Activated CD8-positive, alpha-beta T cell treated with anti-CD3 and anti-CD28 coated beads for 36 hours (primary cell): ENCODE measurements at places on chromosomes 1 and 21. TPM values are rescaled to one million over a fixed set of nuclear protein-coding genes. Genes with fewer than 3 reads are reported as not detected.
A peak's percentile ranks its signal among the peaks of the same experiment; 100 is the strongest.

TNNI3K gene
- not detected for total RNA-seq

GCSAML gene
- 0.16 TPM for total RNA-seq

VAV3 gene
- 6.2 TPM for total RNA-seq

GRCh38 chr1:40973912-40974311 lies 5.6 kb upstream of the CTPS1 start:
- H3K4me3 ChIP-seq: no peak overlapping the region
- no peak overlapping the region for H3K27ac ChIP-seq
- peaks cover 1% of the 10 kb centered on the region for H3K27me3 ChIP-seq
- H3K4me1 ChIP-seq: peaks cover 18% of the 10 kb centered on the region

DNA sequence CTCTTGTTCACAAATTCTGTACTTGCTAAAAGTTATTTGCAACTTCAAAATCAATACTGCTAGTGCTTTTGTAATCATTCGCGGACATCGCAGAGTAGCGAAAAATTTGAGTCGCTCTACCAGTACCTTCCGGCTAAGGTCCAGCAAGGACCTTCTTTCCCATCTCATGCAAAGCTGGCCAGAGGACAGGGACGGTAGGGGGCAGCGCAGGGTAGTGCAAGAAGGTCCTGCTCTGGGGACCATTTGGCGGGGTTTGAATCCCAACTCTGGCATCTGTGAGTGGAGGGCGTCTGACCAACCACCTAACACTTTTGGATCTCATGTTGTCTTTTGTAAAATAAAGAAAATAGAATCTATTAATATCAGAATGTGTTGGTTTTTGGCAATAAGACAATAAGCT lies 258.3 kb downstream of the SPATA17 start:
- H3K4me1 ChIP-seq: no peaks in the 10 kb centered on the region
- peak; percentile 3 for DNase-seq
- H3K27ac ChIP-seq: no peak overlapping the region
- H3K27me3 ChIP-seq: no peaks in the 10 kb centered on the region

HSPA13 gene
- 37.1 TPM for total RNA-seq

GRCh38 chr1:95232646-95233318 lies 1.2 kb upstream of the RWDD3 start:
- H3K4me1 ChIP-seq: peaks cover 27% of the 10 kb centered on the region
- H3K27me3 ChIP-seq: peaks cover 16% of the 10 kb centered on the region
- DNase-seq: no peak
- H3K27ac ChIP-seq: no peak overlapping the region
- H3K36me3 ChIP-seq: peaks cover 14% of the 10 kb centered on the region

CA14 gene
- not detected for total RNA-seq

DNA sequence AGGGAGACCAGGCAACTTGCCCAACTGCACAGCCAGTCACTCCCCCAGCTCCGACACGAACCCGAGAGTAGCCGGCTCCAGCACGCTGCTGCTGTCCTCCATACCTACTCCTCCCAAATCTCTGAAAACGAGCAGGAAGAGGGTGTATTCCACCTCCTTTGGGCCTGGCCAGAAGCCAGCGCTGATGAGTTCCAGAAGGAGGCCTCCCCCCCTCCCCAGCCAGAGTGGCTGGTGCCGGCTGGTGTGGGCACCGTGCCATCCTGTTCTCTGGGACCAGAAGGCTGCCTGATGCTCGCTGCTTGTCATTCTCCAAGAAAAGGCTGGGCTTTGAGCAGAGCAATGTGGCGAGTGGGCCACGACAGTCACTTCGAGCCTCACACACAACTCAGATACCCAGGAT lies 22.2 kb downstream of the KCNN3 start:
- no peak for DNase-seq
- peaks cover 8% of the 10 kb centered on the region for H3K27me3 ChIP-seq
- H3K27ac ChIP-seq: no peak overlapping the region
- no peak overlapping the region for H3K4me3 ChIP-seq
- H3K36me3 ChIP-seq: no peaks in the 10 kb centered on the region

DNA sequence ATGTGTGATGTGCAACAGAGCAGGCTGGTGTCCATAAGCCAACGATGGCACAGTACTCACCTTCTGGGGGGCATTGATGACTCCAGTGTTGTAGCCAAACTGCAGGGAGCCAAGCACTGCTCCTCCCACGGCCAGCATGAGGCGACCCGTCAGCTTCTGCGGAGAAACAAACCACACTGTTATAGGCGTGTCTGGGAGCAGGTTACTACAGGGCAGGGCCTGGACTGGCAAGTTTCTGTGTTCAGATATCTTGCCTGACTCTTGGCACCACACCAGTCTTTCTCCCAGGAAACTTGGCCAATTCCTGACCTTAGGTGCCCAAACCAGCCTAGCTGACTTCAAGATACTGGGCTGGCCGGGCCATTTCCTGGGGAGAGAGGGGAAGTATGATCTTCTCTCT lies 15.5 kb downstream of the SLC2A1 start:
- peaks cover 86% of the 10 kb centered on the region for H3K36me3 ChIP-seq
- peak overlapping the region; percentile 78 for H3K27ac ChIP-seq
- H3K27me3 ChIP-seq: no peaks in the 10 kb centered on the region
- DNase-seq: no peak
- no peak overlapping the region for H3K4me3 ChIP-seq

CFAP74 gene
- 0.41 TPM for total RNA-seq

GRCh38 chr1:70264839-70265238 lies 43.7 kb downstream of the SRSF11 start:
- H3K4me3 ChIP-seq: no peak overlapping the region
- H3K36me3 ChIP-seq: peaks cover 35% of the 10 kb centered on the region
- no peak for DNase-seq
- H3K27ac ChIP-seq: peak overlapping the region; percentile 1

DNA sequence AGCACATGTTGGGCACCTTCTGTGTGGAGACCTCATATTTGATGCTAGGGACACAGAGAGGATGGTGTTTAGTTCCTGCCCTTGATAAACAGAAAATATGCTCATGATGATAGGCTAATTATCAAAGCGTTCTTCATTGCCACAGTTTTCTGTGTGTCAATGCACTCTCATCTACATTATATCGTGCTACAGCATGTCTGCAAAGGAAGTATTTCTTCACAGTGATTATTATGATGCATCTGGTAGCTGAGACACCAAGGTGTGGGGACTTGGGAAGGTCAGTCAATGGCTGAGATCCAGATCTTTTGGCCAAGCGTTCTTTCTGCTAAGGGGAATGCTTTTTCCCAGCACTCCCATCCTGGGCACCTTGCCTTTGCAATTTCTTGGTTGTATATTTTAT lies 321.2 kb downstream of the PBX1 start:
- H3K4me3 ChIP-seq: no peak overlapping the region
- H3K4me1 ChIP-seq: no peaks in the 10 kb centered on the region
- H3K27ac ChIP-seq: no peak overlapping the region
- no peaks in the 10 kb centered on the region for H3K27me3 ChIP-seq
- no peak for DNase-seq

DNA sequence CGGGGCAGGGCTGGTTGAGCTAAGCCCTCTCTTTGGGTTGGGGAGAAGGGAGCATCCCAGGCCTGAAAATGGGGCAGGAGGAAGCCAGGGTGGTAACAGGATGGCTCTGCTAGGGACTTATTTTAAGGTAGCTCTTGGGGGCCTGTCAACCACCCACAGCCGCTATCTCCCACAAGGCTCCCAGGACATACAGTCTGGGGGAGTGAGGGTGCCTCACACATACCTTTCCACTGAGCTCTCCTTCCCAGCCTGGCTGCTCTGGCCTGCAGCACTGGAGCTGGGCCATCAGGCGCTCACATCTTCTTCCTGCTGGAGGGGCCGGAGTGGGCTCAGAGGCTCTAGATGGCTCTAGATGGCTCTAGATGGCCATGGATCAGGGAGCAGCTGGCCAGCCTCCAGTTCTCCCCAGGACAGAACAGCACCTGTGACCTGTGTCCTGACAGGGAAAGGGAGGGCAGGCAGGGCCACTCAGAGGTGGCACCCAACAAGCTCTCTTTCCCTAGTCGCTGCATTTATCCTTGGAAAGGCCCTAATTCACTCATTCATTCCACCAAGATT lies 11.0 kb upstream of the NPPB start:
- no peak overlapping the region for H3K4me3 ChIP-seq
- no peaks in the 10 kb centered on the region for H3K4me1 ChIP-seq
- H3K27ac ChIP-seq: no peak overlapping the region

- DNase-seq: no peak
- peaks cover 10% of the 10 kb centered on the region for H3K4me1 ChIP-seq
- peaks cover 7% of the 10 kb centered on the region for H3K27me3 ChIP-seq
- H3K4me3 ChIP-seq: no peak overlapping the region
Observed at GRCh38 chr21:34644825-34645224, 24.0 kb upstream of the CLIC6 start.

- no peak overlapping the region for H3K4me3 ChIP-seq
- H3K36me3 ChIP-seq: no peaks in the 10 kb centered on the region
- peak; percentile 36 for DNase-seq
- peaks cover 2% of the 10 kb centered on the region for H3K27me3 ChIP-seq
- peak overlapping the region; percentile 36 for H3K27ac ChIP-seq
Observed at GRCh38 chr21:35096959-35097358, 47.9 kb upstream of the RUNX1 start.

MTHFR gene
- total RNA-seq: 9.6 TPM

DNA sequence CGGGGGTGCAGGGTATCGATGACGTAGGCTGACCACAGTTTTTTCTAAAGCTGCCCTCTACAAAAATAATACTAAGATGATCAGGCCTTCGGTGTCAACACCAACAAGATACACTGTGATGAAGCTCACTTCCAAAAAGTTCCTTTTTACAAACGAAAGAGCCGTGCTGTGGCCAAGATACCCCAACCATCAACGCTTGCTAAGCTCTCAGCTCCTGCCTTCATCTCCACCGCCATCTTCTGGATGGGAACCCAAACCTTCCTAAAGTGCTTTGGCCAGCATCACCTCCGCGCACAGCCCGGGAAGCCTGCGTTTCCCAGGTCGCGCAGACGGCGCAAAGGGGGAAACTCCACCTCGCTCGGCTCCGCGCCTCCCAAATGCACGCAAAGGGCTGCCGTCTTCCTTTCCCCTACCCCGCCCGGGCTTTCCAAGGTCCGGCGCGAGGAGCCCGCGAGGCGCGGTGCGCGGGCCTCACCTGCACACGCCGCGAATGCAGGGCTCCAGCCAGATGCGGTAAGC lies 541 bp downstream of the USP48 start:
- peak overlapping the region; percentile 90 for H3K4me3 ChIP-seq
- peak overlapping the region; percentile 100 for H3K27ac ChIP-seq
- peak; percentile 75 for DNase-seq
- no peaks in the 10 kb centered on the region for H3K27me3 ChIP-seq

DNA sequence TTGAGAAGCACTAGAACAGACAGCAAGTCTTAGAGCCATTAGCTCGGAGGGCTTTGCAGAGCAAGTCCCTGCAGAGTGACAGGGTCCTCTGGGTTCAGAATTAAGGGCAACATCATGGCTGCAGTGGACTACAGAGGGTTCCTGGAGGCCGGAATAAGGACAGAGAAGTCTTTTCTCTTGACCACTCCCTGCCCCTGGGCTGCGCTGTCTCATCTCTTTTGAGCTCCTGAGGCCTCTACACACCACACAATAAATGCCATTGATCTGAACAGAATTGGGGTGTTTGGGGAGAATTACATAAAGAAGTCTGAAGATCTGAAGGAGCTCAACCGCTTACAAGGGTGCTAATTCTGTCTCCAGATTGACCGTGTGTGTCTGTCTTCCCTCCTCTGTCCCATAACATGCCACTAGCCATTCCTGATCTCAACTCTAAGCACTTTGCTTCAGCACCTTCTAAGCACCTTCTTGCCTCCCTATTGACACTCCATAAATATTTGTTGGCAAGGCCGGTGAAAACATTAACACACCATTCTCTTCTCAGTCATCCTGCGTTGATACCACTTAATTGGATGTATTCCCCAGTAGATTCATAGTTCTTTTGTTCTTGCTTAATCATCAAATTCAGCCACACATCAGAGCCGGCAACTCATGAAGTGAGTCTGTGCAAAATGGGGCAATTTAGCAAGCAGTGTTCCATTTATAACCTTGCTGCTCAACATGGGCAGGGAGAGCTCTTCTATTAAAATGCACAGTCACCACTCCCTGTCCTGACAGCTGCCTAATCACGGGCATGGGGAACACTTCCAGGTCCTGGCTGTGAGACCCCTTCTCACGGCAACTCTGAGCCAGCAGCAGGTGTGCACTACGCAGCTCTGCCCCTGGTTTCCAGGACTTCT lies 49.7 kb downstream of the NMNAT2 start:
- H3K36me3 ChIP-seq: no peaks in the 10 kb centered on the region
- no peaks in the 10 kb centered on the region for H3K4me1 ChIP-seq
- H3K4me3 ChIP-seq: no peak overlapping the region
- peaks cover 8% of the 10 kb centered on the region for H3K27me3 ChIP-seq
- DNase-seq: no peak

DNA sequence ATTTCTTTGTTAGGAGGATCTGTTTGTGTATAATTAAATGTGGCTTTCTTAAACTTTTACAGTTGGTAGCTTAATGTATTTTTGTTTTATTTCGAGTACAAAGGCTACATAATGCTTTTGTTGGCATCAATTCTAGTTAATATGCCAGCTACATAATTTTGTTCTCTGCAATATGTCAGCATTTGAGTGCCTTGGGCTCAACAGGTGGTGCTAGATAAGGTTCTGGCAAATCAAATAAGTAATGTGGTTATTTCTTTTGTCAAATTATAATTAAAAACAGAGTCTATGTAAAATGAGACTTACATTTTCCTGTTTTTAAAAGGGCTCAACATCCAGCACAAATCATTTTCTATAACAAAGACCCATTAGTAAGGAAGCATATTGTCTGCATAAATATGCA lies 410.6 kb upstream of the NR5A2 start:
- H3K27me3 ChIP-seq: peaks cover 3% of the 10 kb centered on the region
- DNase-seq: no peak
- no peak overlapping the region for H3K27ac ChIP-seq
- H3K36me3 ChIP-seq: no peaks in the 10 kb centered on the region
- H3K4me3 ChIP-seq: no peak overlapping the region
- no peaks in the 10 kb centered on the region for H3K4me1 ChIP-seq

GRCh38 chr1:35717911-35718476 lies 690 bp downstream of the C1orf216 start:
- H3K27ac ChIP-seq: peak overlapping the region; percentile 32
- peak overlapping the region; percentile 76 for H3K4me3 ChIP-seq
- H3K4me1 ChIP-seq: peaks cover 30% of the 10 kb centered on the region
- no peak for DNase-seq
- no peaks in the 10 kb centered on the region for H3K27me3 ChIP-seq

DNA sequence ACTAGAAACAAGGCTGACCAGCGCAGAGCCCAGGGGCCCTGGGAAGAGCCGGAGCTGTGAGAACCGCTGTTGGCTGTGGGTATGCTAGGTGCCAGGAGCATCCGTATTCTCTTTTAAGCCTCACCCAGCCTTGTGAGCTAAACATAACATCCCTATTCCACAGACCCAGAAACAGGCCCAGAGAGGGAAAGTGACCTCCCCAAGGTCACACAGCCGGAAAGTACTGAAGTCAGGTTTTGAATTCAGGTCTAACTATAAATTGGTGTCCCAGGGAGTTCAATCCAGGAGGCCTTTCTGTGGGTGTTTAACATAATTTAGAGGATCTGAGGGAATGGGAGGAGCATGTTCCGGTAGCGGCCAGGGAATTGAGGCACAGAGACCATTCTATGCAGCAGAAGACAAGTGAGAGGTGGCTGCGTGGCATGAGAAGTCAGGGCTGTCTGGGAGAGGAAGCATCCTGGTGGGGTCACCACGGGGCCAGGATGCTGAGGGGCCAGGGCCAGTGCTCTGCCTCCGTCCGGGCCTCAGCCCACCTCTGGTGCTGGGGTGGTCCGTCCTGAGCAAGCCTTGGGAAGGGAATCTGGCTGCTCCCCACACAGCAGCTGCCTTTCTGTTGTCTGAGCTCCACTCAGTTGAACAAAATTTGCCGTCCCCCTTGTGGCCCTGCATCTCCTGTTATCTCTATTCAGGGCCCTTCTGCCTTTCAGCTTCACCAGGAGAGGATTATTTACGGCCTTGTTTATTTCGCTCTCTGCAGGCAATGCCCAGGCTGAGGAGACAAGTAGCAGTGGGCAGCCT lies 338.8 kb upstream of the VAMP3 start:
- no peak overlapping the region for H3K4me3 ChIP-seq
- no peaks in the 10 kb centered on the region for H3K27me3 ChIP-seq
- no peak overlapping the region for H3K27ac ChIP-seq
